ENCODE measurements at places on chromosomes 2 and 18. TPM values are rescaled to one million over a fixed set of nuclear protein-coding genes. Genes with fewer than 3 reads are reported as not detected.
A peak's percentile ranks its signal among the peaks of the same experiment; 100 is the strongest.

Gene TTLL4
- polyA plus RNA-seq = 30.3 TPM

DNA sequence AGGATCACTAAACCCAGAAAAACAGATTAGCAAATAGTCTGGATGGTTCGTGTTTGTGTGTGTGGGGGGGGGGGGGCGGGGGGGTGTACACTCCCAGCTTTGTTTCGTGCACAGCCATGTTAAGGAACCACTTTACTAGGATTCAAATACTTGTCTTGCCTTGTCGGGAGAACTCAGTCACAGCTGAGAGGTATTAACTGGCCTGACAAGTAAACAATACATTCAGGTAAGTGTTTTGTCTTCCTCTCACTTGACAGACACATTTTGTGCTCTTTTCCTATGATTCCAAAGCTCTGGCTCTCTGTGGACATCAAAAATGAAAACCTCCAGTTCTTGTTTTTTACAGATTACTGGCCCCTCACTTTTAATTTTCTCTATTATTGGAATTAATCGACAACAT, 173.5 kb downstream of the LRP1B start:
- DNase-seq = no peak

Gene IL1R2
- 0.34 TPM for polyA plus RNA-seq

DNA sequence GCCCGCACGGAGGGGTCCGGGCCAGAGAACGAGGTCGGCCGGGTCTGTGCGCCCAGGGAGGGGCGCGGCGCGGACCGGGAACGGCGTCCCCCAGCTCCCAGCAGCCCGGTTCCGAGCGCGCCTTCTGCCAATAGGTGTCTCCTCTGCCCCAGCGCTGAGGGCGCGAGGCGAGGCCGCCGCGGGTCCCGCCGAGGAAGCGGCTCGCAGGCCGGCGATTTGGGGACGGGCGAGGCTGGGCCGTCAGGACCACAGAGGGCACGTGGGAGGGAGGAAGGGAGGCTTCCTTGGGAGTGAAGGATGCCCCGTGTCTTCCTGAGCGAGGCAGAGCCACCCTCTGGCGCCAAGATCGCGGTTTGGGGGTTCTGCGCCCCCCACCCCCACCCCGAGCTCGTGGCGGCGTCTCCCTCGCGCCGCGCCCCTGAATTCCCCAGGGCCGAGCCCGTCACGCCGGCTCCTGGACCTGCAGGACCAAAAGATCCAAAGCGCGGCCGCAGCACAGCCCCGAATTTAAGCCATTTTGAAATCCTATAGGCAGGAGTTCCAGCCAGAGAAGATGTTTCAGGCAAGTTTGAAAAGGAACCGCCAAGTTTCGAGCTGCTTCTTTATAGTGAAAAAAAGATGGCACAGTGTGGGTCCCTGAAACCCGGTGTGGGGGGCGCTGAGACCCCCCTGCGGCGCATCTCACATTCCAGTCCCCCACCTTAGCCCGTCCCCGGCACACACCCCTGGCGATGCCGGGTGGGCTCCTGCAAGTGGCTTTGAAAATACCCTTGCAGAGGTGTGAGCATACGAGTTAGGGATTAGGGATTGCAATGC, 909 bp downstream of the NFATC1 start:
- DNase-seq = no peak

GRCh38 chr18:32010124-32010721, 8.4 kb upstream of the RNF125 start:
- no peak for DNase-seq

DNA sequence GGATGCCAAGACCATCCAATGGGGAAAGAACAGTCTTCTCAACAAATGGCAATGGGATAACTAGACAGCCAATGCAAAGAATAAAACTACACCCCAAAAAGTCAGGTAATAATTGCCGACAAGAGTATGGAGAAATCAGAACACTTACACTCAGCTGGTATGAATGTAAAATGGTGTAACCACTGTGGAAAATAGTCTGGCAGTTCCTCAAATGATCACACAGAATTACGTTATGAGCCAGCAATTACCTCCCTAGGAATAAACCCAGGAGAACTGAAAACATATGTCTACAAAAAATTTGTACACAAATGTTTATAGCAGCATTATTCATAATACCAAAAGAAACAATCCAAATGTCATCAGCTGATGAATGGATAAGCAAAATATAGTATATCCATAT, 8.8 kb downstream of the IWS1 start:
- no peak for DNase-seq

Gene SLC4A5
- polyA plus RNA-seq = 2.1 TPM

Gene SFT2D3
- polyA plus RNA-seq = not detected

Gene SIX3
- polyA plus RNA-seq = not detected

Gene MATN3
- 3.8 TPM for polyA plus RNA-seq

DNA sequence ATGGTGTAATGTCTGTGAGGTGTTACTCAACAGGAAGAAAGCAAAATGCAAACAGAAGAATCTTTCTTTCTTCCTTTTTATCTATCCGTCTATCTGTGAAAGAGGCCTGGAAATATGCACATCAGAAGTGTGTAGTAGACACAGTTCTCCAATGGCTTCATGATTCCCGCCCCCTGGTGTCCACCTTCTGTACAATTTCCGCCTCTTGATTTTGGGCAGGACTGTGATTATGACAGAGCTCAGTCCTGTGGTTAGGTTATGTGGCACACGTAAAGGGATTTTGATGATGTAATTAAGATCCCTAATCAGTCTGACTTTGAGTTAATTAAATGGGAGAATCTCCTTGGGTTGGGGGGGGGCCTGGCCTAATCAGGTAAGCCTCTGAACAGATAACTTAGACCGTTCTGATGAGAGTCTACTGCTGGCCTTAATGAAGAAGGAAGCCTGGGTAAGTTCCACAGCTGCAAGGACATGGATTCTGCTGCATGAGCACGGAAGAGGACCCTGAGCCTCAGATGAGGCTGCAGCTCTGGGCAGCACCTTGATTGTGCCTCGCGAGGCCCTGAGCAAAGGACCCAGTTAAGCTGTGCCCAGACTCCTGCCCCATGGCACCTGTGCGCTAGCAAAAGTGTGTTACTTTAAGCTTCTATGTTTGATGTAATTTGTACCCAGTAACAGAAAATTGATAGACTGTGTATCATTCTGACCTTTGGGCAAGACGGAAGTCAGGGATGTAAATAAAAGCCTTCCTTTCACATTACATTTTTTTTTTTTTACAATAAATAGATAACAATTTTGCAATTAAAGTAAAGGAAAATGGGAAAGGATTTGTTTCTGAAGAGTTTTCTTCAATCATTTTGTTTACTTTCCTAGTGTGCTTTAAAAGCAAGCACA, 11.3 kb upstream of the KCNF1 start:
- DNase-seq = no peak

Gene ATL2
- polyA plus RNA-seq = 70.6 TPM

DNA sequence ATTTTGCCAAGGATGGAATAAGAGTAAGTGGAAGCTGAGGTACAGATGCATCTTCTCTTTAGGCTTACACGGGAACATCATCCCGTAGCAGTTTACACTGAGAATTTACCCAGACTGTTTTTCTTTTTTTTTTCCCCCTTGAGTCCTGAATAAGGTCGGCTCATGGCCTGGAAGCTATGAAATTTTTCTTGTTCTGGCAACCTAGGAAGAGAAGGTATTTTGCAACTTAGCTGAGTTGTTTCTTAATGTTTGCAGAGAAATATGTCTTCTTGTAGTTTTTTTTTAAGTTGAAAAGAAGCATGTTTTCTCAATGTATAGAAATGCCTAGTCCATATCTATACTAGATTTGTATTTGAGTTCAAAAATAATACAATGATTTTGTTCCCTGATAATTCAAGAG, 712.5 kb downstream of the TDRD15 start:
- DNase-seq = no peak

- no peak for DNase-seq
Measured at GRCh38 chr2:85291425-85292023, 36.3 kb downstream of the TGOLN2 start.

- DNase-seq = no peak
Measured at GRCh38 chr2:172215172-172215935, 112.7 kb upstream of the DLX2 start.

Gene DSG4
- polyA plus RNA-seq = not detected

GRCh38 chr18:60421356-60422118, 49.0 kb upstream of the MC4R start:
- no peak for DNase-seq

- DNase-seq = no peak
Measured at GRCh38 chr2:114237331-114237730, 205.1 kb upstream of the DPP10 start.

Gene ANKAR
- polyA plus RNA-seq = 9.6 TPM

Gene TXNDC9
- polyA plus RNA-seq = 44.3 TPM

Gene KLHL14
- polyA plus RNA-seq = 29.9 TPM

Gene HOXD12
- 0.20 TPM for polyA plus RNA-seq

DNA sequence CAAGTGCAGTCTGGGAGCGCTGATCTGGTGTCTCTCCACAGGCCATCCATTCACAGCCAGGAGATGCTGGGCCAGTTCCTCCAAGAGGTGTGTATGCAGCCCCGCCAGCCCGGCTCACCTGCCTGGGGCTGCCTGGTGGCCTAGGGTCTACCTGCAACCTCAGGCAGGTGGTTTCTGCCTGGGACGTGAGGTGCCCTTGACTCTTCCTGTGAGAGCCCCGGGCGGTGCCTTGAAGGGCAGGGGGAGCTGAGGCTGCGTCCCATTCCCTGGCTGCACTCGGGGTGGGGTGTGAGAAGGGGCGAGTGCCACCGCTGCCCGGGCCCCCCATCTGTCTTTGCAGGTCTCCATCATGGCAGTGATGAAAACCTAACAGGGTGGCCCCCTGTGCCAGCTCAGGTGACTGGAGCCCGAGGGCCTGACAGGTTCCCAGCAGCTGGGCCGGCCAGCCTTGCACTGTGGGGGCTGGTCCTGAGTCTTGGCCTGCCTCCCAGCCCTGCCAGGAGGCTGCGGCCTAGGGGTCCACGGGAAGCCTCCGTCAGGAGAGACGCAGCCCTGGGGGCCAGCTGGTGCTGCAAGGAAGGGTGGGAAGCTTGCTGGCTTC, 11.9 kb downstream of the CAPN10 start:
- DNase-seq = no peak

GRCh38 chr2:46320141-46320567, 22.9 kb downstream of the EPAS1 start:
- DNase-seq = no peak

Gene STPG4
- 0.22 TPM for polyA plus RNA-seq

Gene LCLAT1
- polyA plus RNA-seq = 20.3 TPM

Gene FAM110C
- 13.5 TPM for polyA plus RNA-seq

GRCh38 chr2:86039178-86039962, 66.3 kb downstream of the POLR1A start:
- no peak for DNase-seq

GRCh38 chr2:204863336-204863735, 318.1 kb downstream of the PARD3B start:
- no peak for DNase-seq

- DNase-seq = no peak
Measured at GRCh38 chr18:48868468-48869466, 82.0 kb downstream of the SMAD7 start.

GRCh38 chr18:7370802-7371201, 139.9 kb downstream of the LRRC30 start:
- no peak for DNase-seq

GRCh38 chr2:199471443-199472057, 13.8 kb upstream of the SATB2 start:
- no peak for DNase-seq

DNA sequence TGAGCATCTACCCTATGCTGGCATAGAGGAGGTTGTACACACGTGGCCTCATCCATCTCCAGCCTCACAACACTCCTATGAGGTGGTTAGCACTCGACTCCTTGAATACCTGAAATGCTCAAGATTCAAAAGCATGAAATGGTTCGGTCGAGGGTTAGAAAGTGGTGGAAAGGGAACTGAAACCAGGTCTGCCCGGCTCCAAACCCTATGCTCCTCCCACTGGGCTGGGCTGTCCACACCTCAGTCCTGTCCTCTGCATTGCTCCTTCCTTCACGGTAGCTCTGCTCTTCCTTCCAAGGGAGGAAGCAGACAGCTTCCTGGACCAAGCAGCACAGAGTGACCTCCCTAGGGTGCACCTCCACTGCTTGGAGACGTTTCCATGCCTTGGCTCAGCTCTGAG, 565.2 kb upstream of the ID2 start:
- DNase-seq = no peak

Gene TMEM163
- polyA plus RNA-seq = 2.4 TPM

Gene RFX8
- polyA plus RNA-seq = 1.1 TPM

GRCh38 chr2:227826563-227826962, 12.9 kb downstream of the CCL20 start:
- DNase-seq = no peak

- no peak for DNase-seq
Measured at GRCh38 chr2:20766798-20767644, 55.9 kb downstream of the LDAH start.

GRCh38 chr2:43083710-43084698, 142.4 kb downstream of the ZFP36L2 start:
- DNase-seq = peak; percentile 73

DNA sequence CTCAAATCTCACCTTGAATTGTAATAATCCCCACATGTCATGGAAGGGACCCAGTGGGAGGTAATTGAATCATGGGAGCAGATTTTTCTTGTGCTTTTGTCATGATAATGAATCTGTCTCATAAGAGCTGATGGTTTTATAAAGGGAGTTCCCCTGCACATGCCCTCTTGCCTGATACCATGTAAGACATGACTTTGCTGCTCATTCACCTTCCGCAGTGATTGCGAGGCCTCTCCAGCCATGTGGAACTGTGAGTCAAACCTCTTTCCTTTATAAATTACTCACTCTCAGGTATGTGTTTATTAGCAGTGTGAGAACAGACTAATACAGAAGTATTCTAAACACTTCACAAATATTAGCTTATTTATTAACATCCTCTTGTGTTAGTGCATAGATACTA, 516.7 kb downstream of the LRRTM4 start:
- no peak for DNase-seq

Gene RAX
- polyA plus RNA-seq = not detected

Gene COL5A2
- 163 TPM for polyA plus RNA-seq

Gene CENPA
- polyA plus RNA-seq = 18.9 TPM

GRCh38 chr2:182420669-182421068, 6.2 kb downstream of the PDE1A start:
- DNase-seq = no peak

GRCh38 chr18:6004683-6005082, 109.4 kb upstream of the TMEM200C start:
- no peak for DNase-seq

GRCh38 chr2:240498958-240499260, 58.9 kb downstream of the ANKMY1 start:
- no peak for DNase-seq

DNA sequence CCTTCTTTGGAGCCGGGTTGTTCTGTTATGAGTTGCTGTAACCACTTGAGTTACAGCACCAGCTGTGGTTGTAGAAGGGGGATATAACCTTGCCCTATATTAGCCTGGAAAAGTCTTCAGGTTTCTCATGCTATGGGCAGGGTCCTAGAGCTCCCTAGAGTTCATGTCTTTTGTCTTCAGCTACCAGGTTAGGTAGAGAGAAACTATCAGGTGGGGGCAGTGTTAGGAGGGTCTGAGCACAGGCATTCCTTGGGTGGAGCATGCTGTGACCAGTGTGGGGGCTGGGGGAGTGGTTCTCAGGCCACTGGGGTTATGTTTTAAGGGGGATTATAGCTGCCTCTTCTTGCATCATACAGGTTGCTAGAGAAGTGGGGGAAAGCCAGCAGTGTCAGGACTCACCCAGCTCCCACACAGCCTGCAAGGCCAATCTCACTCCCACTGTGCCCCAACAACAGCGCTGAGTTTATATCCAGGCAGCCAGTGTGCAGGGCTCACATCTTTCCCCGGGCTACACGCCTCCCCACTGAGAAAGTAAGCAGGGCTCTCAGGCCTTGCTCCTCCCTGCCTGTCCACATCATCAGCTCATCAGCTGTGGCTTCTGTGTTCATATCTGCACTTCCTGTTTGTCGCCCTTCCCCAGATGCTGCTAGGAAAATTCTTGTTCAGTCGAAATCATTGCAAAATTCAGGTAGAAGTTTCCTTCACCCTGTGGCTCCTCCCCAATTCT, 133.8 kb upstream of the NRXN1 start:
- DNase-seq = no peak

All from right renal pelvis (tissue), 4 donors.